SHP77 (cell line): ENCODE measurements at places on chromosomes 7 and 10.

- DNase-seq: no peak
These were observed 72.4 kb upstream of the LRRC4 start for GRCh38 chr7:128103498-128104107.

DNA sequence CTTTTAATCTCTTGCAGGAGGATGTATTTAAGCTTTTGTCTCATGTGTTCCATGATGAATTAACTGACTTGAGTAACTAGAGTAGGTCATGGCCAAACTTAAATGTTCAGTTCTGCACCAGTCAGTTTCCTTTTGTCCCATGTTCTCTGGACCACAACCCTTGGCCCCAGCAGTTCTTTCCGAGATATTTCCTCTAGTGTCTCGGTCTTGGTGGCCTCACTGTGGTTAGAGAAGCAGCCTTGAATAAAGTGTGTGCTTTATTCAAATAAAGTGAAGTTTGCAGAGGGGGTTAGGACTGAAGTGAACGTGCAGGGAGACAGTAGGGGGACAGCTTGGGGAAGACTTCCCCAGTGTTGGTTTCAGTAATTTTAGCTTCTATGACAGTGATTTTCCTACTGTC is 9.3 kb downstream of the ZNF212 start:
- no peak for DNase-seq

- no peak for DNase-seq
These were observed 145.4 kb downstream of the NEURL1 start for GRCh38 chr10:103638948-103639347.

GRCh38 chr7:80459776-80460510 is 51.9 kb downstream of the GNAT3 start:
- DNase-seq: no peak

GRCh38 chr7:129958643-129959470 is 6.1 kb upstream of the UBE2H start:
- DNase-seq: peak; percentile 23

- no peak for DNase-seq
These were observed 1367.1 kb downstream of the XPNPEP1 start for GRCh38 chr10:108556186-108556585.

DNA sequence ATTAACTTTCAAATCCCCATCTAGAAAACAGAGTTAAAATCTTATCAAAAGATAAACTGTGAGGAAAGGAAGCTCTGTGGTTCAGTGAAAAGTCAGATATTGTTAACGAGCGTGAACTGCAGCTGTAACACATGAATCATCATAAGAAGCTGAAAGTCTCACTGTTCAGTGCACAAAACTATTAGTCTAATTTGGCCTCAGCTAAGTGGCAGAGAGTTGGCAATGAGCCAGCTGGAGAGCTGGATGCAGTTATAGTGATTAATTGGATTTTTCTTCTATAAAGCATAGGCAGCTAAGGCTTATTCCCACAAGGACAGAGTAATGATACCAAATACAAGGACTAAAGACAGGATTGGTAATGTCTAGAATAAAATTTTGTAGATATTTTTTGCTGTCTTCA is 101.1 kb upstream of the ABCB5 start:
- peak; percentile 81 for DNase-seq

DNA sequence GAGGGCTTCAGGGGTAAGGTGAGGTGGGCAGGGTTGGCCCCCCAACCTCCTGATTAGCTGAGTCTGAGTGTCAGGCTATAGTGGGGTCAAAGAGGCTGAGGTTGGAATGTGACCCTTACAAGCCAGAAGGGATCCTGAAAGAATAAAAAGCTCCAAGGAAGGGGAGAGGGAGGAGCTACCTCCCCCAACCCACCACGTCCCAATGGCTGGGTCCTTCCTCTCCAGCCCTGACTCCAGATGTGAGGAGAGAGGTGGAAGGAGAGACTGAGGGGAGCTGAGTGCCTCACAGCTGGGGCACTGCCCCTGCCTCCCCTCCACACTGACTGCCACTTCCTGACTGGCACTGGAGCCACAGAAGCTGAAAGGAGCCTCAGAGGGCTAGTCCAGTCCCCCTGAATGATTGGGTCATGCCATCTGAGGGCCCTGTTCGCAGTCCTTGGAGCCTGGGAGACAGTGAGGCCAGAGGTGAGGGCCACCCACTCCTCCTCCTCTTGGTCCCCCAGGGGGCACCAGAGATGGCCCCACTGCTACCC is 20.6 kb downstream of the IMPDH1 start:
- no peak for DNase-seq

GRCh38 chr7:128353610-128354009 is 7.9 kb downstream of the PRRT4 start:
- no peak for DNase-seq

DNA sequence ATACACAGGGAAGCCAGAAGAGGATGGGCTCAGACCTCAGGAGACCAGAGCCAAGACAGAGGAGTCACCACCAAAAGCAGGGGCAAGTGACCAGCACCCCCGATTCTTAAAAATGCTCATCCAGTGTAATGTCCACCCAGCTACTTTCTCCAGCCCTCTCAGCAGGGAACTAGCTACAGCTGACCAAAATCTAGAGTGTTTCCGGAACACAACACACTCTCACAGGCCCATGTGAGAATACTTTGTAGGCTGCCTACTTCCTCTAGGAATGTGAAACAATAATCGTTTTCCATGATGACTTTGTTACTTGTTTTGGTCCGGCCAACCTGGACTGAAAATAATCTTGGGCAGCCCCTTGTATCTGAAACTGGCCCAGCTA is 14.5 kb downstream of the PSAP start:
- DNase-seq: no peak

- no peak for DNase-seq
These were observed 283.6 kb downstream of the BICC1 start for GRCh38 chr10:58796242-58796641.

DNA sequence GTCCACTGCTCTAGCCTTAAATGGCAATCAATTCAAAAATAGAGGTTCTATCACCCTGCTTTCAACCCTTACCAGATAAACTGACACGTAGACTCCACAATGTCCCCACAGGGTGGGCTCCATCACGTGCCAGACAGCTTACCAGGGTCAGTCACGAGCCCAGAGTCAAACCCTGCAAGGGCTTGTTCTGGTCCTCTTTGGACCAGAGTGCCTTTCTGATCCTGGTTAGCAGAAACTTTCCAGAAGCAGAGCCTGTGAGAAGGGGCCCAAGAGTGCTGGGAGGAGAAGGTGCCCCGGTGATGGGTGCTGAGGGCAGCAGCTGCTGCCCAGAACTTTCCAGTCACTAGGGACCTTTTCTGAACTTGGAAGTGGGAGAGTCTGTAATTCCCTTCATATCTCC is 354 bp upstream of the GIMAP5 start:
- no peak for DNase-seq

DNA sequence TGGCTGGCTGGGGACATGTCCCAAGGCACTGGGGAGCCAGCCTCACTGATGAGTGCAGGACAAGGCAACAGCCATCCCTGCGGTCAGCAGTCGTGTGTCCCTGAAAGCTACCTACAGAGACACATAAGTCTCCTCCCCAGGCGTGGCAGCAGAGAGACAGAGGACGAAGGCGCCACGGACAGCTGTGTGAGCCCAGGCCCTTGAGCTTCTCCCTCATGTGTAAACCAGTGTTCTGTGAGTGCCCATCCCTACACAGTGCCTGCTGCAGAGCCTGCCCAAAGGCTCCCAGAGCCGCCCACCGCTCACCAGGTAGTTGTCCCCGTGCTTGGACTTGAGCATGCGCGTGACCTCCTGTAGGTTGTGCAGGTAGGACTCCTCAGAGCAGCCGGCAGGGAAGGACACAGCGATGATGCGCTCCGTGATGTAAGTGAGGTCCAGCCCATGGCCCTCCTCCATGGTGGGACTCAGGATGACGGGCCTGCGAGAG is 142.7 kb downstream of the TNS3 start:
- no peak for DNase-seq

DNA sequence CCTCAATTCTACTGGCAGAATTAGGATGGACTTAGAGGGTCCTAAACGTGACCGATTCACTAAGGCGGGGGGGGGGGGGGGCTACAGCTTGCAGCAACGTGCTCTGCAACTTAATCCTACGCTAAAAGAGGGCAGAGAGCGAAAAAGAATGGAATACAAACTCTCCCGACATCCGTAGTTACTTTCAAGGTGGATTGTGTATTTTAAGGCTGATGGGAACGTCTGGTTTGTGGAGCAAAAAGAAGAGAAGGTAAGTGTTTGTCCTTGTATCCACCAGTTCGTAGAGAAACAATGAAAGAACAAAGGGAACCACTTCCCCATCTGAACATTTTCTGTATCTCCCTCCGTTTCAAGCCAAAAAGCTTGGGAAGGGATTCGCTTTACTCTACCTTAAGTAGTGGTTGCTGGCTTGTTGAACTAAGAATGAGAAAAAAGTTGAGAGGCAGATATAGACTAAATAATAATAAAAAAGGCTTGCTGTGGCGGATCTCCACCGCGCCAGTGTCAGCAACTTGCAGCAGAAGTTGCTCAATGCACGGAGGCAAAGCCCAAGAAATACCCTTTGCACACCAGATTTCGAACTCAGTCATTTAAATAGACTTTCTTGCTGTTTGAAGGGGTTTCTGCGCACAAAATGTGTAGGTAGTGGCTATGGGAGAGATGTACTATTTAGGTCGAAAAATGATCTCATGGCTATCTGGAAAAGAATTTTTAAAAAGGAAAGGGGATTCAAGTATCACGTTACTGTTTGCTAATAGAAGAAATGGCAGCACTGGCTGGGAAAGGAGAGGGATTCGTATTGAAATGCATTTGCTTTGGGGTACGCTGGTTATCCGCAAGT is 736 bp downstream of the SKIDA1 start:
- DNase-seq: no peak

DNA sequence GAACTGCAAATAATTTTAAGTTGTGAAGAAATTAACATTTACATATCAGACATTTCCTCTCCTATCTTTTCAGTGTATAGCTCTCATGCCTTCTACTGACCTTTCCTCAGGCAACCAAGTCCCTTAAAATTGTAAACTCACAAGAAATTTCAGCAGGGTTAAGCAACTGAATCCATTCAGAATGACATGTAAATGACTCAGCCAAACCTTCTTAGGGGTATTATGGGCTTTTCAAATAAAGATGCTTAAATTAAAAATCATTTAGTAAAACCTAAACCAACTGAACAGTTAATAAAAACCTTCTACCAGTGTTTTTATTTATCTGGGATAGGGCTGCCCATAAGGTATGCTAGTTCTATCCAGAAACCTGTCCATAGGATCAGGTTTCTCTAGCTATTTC is 20.7 kb downstream of the WAPL start:
- DNase-seq: no peak

GRCh38 chr10:123564631-123565030 is 101.5 kb upstream of the GPR26 start:
- DNase-seq: no peak
